ENCODE measurements at places on chromosomes 4 and X.

DNA sequence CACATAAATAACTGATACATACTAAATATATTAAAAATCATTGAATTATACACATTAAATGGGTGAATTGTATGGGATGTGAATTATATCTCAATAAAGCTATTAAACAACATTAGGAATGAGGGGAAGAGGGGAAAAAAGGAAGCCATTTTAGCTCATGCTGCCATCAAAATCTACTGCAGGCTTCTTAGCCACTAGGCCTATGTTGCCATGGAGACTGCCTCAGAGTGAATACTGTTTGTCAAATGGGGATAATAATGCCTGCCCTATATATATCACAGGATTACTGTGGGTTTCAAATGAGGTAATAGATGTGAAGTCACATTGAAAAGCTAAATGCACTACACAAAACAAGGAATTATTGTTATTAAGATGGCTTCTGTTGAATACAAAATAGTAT is 21.2 kb downstream of the TMEM255A start:
- no peak for DNase-seq

GRCh38 chr4:169492436-169493163 is 119.8 kb downstream of the NEK1 start:
- DNase-seq, result no peak

GRCh38 chr4:158912806-158913205 is 144.0 kb downstream of the FNIP2 start:
- DNase-seq, result no peak

DNA sequence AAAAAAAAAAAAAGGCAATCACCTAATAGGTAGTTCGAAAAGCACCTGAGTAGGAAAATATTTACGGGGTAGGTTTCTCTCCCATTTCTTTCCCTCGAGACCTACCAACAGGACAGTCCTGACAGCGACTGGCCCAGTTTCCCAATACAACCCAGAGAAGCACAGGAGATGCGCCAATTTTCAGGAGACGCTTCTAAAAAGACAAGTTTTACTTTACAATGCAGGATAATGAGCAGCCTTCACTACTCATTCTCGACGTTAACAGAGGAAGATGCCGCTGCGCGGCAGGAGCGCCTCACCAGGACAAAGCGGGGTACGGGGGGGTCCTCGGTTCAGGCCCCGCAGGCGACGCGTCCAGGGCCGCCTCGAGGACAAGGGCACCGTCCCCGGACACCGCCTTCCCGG is 708 bp downstream of the BCLAF3 start:
- DNase-seq, result no peak
